ENCODE measurements at places on chromosomes 6 and 20. TPM values are rescaled to one million over a fixed set of nuclear protein-coding genes. Genes with fewer than 3 reads are reported as not detected.
A peak's percentile ranks its signal among the peaks of the same experiment; 100 is the strongest.

Gene HINT3
- 23.6 TPM for total RNA-seq

Gene SLC35D3
- total RNA-seq = not detected

Gene CALHM5
- 1.6 TPM for total RNA-seq

- DNase-seq = no peak
Measured at GRCh38 chr6:42436825-42437224, 14.9 kb downstream of the TRERF1 start.

- no peak for DNase-seq
Measured at GRCh38 chr6:38912378-38912777, 136.2 kb upstream of the GLP1R start.

- DNase-seq = no peak
Measured at GRCh38 chr6:31485055-31485454, 12.9 kb upstream of the MICB start.

DNA sequence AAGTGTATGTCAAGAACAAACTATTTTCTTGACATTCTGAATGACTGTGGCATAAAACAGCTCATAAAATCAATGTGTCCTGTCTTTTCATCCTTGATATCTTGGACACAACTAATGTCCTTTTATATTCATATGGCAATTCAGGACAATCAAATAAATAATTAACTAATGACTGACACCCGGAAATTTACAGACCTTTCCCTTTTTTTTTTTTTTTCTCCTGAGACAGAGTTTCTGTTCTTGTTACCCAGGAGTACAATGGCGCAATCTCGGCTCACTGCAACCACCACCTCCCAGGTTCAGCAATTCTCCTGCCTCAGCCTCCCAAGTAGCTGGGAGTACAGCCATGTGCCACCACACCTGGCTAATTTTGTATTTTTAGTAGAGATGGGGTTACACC is 107.1 kb upstream of the LGSN start:
- DNase-seq = no peak

DNA sequence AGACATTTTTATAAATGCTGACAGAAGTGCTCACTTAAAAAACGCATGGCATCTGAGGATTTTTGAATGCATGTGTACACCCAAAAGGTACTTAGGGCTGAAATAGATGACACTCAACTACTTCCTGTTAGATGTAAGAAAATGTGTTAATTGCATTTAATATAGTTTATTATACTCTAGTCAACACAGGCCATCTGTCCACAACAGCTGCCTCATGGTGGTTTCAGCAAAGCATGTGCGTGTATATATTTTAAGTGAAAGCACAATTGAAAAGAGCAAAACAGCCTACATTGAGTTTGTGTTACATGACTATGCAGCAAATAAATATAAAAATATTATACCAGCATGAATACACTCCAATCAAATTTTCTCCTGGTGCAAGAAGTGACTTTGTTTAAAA is 1233.0 kb upstream of the EYS start:
- no peak for DNase-seq

GRCh38 chr20:2707353-2708072 is 14.9 kb downstream of the EBF4 start:
- no peak for DNase-seq

GRCh38 chr20:46333161-46333991 is 25.1 kb upstream of the CDH22 start:
- DNase-seq = no peak

GRCh38 chr6:127345521-127345920 is 2.1 kb upstream of the ECHDC1 start:
- peak; percentile 25 for DNase-seq

DNA sequence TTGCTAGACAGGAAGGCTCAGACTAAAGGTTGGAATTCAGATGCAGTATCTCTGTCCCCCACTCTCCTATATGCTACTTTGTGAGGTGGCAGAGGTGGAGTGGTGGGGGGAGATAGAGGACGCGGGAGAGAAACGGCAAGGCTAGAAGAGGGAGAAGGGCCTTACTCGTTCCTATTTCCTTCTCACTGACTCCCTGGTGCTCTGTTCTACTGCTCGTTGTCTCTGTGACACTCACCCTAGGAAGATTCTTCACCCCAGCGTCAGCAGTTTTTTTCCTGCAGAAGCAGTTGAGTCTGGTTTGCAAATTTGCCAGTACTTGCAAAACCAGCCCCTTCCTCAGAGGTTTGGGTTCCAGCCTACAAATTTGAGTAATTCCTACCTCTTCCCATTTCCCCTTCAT is 801.1 kb upstream of the SLC35B3 start:
- no peak for DNase-seq

- DNase-seq = no peak
Measured at GRCh38 chr6:13667655-13668054, 44.0 kb downstream of the RANBP9 start.

DNA sequence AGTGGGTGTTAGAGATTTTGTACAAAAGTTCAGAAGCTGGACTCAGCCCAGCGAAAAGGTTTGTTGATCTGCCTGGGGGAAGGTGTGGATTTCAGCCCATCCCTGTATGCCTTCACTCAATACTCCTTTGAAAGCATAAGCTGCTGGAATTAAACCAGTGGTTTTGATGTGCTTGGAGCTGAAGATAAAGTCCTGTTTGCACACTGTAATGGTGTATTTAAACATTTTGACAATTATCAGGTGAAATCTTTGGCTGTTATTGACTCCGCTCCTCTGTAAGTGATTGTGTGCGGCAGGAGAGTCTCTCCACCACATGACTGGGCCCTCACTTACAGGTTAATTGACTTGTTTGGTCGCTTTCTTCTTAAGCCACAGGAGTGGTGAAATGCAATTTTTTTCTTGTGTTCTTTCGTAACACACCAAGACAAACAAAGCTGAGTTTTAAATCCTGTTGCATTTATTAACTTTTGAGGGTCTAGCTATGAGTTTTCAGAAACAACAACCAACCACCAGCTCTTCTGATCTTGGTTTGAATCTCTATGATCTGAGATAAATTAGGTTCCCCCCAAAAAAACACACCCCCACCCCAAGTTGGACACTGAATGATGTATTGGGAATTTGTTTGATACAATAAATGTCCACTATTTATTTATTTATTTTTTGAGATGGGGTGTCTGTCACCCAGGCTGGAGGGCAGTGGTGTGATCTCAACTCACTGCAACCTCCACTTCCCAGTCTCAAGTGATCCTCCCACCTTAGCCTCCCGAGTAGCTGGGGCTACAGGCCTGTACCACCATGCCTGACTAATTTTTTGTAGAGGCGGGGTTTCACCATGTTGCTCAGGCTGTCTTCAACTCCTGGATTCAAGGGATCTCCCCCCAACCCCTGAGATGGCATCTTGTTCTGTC is 46.3 kb upstream of the NCOA3 start:
- no peak for DNase-seq

- DNase-seq = peak; percentile 49
Measured at GRCh38 chr20:16123623-16124022, 449.6 kb downstream of the KIF16B start.

GRCh38 chr6:138277835-138278234 is 59.5 kb upstream of the PBOV1 start:
- DNase-seq = no peak

GRCh38 chr6:70188202-70188601 is 114.7 kb downstream of the COL9A1 start:
- DNase-seq = no peak

DNA sequence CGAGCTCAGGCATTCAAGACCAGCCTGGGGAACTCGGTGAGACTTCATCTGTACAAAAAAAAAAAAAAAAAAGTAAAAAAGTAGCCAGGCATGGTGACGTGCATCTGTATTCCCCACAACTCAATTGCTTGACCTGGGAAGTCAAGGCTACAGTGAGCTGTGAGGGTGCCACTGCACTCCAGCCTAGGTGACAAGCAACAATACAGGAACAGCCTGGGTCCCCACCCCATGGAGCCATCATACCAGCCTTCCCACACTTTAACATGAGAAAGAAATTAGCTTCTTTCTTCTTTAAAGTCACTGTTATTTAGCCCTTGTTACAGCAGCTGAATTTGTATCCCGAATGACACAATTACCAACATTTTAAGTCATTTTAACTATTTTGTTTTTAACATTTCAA is 56.1 kb downstream of the SCML4 start:
- DNase-seq = no peak

Data from M059J (cell line).